ENCODE measurements at places on chromosomes 12 and 14. TPM values are rescaled to one million over a fixed set of nuclear protein-coding genes. Genes with fewer than 3 reads are reported as not detected.

Gene KRT83
- not detected for total RNA-seq

Gene CLEC2A
- not detected for total RNA-seq

Gene COQ5
- total RNA-seq, result 46.3 TPM

Gene BCL11B
- total RNA-seq, result 0.23 TPM

GRCh38 chr12:55684761-55685370, 22.8 kb downstream of the ITGA7 start:
- DNase-seq, result no peak

DNA sequence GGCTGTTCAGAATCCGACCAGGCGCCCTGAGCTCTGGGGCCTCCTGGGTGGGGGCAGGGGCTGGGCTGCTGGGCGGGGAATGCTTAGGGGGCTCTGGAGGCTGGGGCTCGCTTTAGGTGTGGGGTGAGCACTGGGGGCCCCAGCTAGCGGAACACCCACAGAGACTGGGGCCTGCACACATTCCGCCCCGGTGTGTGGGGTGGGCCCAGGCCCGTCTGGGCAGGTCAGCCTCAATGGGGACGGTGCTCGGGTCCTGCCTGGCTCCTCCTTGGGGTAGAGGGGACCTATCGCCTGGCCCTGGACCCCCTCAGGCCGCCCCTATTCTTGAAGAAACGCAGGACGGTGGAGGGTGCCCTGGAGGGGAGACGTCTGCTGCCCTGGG, 364.8 kb downstream of the TMEM121 start:
- no peak for DNase-seq

GRCh38 chr12:3931776-3932175, 58.6 kb upstream of the PARP11 start:
- no peak for DNase-seq

DNA sequence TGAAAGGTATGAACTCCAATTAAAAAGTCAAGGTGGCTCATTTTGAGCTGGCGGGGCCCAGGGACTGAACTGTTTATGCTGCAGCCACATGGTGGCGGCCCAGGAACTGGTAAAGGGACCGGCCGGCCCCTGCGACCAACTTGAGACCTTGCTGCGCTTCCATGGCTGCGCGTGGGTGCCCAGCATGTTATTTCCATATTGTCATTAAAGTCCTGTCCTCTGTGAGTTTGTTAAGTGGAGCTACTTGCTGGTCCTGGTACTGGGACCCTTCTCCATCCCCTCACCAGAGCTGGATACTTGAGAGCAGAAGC, 62.3 kb downstream of the BEGAIN start:
- no peak for DNase-seq

DNA sequence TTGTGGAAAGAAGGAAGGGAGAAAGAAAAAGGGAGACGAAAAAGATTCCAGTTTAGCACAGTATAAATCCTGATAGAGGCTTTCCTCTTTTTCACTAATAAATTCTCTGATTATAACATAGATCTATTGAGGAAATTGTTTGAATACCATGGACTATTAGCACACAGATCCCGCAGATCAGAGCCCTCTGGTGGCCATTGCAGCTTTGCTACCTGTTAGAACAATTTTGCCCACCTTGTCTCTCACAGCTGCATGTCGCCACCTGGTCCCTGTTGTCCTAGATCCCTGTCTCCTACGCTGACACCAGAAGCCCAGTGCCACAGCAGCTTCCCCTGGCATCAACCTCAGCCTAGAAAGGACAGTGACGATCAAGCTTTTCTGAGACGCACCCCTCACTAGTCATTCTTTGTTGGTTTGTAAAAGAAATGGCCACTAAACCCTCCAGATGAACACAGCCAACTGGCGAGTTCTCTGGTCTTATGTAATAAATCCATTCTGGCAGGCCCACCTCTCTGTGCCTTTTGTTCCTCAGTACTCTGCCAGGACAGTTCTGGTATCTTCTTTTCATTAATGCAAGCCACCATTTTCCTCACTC, 9.9 kb downstream of the GPHB5 start:
- DNase-seq, result no peak

GRCh38 chr14:99930420-99931274, 134.6 kb upstream of the EVL start:
- no peak for DNase-seq

DNA sequence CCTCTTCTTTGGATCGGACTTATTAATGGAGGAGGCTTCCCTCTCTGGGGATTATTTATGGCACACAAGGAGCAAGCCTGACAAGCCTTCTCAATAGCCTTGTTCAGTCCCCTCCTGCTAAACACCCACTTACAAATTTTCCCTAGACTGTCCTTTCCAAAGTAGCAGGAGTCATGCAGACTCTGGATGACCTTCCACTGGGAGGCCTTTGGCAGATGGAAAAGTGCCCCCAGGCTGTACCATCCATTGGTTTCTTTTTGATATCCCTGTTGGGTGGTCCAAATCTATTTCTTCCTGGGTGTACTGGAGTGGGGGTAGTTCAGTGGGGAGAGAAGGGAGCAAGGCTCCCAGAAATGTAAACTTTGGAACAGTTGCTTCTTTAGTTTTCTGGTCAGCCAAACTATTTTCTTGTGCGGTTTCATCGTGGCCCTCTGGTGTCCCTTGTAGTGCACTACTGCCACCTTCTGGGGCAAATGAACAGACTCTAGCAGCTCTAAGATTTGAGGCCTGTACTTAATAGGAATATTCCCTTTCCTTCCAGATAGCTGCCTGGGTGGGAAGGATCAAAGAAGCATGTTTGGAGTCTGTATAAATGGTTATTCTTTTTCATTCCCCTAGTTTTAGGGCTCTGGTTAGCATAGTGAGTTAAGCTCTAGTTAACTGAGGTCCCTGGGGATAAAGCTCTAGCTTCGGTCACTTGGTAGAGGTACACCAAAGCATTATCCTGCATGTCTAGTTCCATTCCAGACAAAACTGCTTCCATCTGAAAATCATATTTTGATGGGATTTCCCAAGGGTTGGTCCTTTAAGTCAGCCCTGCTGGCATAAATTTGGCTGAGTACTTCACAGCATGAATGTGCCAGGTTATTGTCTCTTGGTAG, 409.5 kb downstream of the SLC6A15 start:
- no peak for DNase-seq

DNA sequence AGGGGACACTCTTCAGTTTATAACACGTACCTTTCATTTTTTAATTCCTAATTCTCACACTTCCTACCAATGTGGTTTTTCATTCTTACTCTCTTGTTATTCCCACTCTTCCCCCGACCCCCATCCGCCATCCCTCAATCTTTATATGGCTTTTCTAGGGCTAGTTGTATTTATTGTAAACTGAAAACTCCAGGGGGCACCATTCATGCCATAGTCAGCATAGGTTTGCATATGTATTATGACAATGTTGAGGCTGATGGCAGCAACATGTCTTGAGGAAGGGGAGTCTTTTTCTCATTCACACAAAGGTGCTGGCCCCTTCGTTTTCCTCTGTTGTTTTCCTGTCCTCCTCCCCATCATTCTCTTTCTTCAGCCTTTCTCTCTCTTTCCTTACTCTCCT, 27.7 kb upstream of the LTA4H start:
- no peak for DNase-seq

GRCh38 chr12:72740064-72740463, 467.9 kb downstream of the TRHDE start:
- no peak for DNase-seq

Data from epithelial cell of proximal tubule (primary cell).